Mammary epithelial cell (primary cell): ENCODE measurements at places on chromosomes 2 and 18.

DNA sequence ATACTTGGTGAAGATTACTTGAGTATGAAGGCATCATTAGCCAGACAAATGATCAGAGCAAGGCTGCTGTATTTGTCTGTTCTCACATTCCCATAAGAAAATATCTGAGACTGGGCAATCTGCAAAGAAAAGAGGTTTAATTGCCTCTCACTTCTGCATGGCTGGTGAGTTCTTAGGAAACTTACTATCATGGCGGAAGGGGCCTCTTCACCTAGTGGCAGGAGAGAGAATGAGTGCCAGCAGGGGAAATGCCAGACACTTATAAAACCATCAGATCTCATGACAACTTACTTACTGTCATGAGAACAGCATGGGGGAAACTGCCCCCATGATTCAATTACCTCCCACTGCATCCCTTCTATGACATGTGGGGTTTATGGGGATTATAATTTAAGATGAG, 452.3 kb downstream of the GALR1 start:
- DNase-seq: no peak

GRCh38 chr2:78707776-78708386, 317.6 kb upstream of the REG3G start:
- DNase-seq: no peak

DNA sequence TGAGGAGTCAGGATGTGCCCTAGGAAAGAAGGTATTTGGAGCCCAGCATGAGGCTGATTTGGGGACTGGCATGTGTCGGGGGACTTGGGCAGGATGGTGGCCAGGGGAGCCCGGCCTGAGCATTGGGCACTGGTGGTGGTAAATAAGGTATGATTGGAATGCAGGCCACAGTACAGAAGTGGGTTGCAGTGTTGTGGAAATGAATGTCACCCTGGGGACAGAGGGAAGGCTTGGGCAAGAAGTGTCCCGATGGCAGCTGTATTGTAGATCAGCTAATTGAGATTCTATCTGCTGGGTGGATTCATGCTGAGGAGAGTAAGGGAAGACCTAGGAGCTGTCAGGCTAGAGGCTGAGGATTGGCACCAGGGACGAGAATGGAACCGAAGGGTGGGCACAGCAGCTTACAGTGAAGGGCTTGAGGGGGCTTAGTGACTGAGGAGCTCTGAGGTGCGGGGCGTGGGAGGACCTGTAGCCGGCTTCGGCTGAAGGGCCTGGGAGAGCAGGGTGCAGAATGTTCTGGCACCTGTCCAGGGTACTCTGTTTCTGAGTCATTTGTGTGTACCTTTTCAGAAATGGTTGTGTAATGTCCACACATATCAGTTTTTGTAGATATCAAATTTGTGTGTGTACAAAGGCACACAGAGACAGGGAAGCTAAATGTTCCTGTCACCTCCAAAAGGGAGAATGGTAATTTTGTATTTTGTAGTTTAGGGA, 170.2 kb downstream of the PRKCE start:
- DNase-seq: peak; percentile 80

DNA sequence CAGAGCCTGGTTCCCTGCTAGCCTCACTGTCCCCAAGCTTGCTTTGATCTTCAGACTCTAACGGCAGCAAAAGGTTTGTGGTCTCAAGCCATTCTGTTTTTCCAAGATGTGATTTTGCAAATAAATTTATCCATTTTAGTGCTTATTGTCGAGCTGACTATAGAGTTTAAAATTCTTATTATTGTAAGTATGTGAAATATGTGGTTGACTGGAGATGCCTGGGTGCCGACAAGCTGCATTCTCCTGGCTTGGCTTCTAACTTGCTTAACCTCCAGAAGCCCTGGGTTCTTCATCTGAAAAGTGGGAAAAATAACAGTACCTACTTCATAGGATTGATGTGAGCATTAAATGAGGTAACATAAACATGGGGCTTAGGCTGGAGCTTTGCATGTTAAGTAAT, 9.9 kb upstream of the EDAR start:
- DNase-seq: no peak
